ENCODE measurements at places on chromosomes 7 and 10. TPM values are rescaled to one million over a fixed set of nuclear protein-coding genes. Genes with fewer than 3 reads are reported as not detected.
A peak's percentile ranks its signal among the peaks of the same experiment; 100 is the strongest.

The VGF gene
- 1.6 TPM for total RNA-seq

- H3K27me3 ChIP-seq: no peaks in the 10 kb centered on the region
- peaks cover 5% of the 10 kb centered on the region for H3K36me3 ChIP-seq
- DNase-seq: no peak
- H3K27ac ChIP-seq: no peak overlapping the region
Observed at GRCh38 chr10:27535317-27535716, 31.2 kb downstream of the RAB18 start.

The SPDYE8 gene
- not detected for total RNA-seq

- no peaks in the 10 kb centered on the region for H3K4me1 ChIP-seq
- no peak for DNase-seq
- no peaks in the 10 kb centered on the region for H3K27me3 ChIP-seq
- H3K27ac ChIP-seq: no peak overlapping the region
- H3K36me3 ChIP-seq: no peaks in the 10 kb centered on the region
- no peak overlapping the region for H3K4me3 ChIP-seq
Observed at GRCh38 chr10:4257939-4258465, 473.0 kb upstream of the KLF6 start.

GRCh38 chr7:98784216-98784785, 85.5 kb downstream of the TMEM130 start:
- no peak for DNase-seq
- H3K27ac ChIP-seq: no peak overlapping the region
- H3K36me3 ChIP-seq: no peaks in the 10 kb centered on the region
- no peaks in the 10 kb centered on the region for H3K27me3 ChIP-seq
- H3K4me1 ChIP-seq: no peaks in the 10 kb centered on the region
- H3K4me3 ChIP-seq: no peak overlapping the region

- H3K36me3 ChIP-seq: no peaks in the 10 kb centered on the region
- no peak overlapping the region for H3K4me3 ChIP-seq
- no peaks in the 10 kb centered on the region for H3K4me1 ChIP-seq
- H3K27me3 ChIP-seq: no peaks in the 10 kb centered on the region
- DNase-seq: no peak
Observed at GRCh38 chr7:134873253-134873652, 93.8 kb downstream of the CALD1 start.

DNA sequence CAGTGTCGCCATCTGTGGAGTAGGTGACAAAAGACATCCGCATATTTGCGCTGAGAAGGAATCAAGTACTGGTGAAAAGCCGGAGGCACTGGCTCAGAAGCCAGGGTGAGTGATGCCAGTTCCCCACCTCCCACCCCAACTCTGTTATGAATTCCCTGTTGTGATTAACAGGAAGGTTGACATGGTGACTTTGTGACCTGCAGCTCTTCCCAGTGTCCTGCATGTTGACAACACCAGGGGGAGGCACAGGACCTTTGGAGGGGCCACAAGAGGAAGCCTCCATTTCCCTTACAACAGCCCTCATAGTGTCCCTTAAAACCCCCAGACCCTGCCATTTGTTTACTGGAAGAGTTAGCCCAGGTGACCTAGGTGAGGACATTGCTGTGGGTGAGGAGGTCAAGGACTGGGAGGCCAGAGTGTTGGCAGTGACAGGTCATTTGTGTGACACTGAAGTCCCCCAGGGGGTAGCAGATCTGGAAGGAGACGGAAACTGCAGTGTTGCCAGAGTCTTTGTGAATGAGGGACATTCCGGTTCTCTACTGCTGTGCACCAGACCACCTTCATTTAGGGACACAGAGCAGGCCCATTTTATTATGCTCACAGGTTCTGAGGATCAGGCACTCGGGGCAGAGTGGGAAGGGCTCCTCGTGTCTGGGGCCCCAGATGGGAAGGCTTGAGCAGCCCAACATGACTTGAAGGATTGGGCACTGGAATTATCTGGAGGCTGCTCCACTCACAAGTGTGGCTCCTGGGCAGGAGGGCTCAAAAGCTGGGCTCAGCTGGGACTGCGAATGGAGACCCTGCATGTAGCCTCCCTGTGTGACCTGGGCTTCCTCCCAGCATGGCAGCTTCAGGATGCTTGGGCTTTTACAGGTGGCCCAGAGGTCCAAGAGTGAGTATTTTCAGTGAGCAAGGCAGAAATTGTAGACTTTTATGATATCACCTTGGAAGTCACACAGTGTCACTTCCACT, 13.0 kb upstream of the ANTXRL start:
- no peak overlapping the region for H3K4me3 ChIP-seq
- H3K4me1 ChIP-seq: no peaks in the 10 kb centered on the region
- H3K36me3 ChIP-seq: no peaks in the 10 kb centered on the region
- DNase-seq: peak; percentile 42
- no peak overlapping the region for H3K27ac ChIP-seq
- peaks cover 6% of the 10 kb centered on the region for H3K27me3 ChIP-seq

The TNKS2 gene
- 53.4 TPM for total RNA-seq

The LRIT1 gene
- total RNA-seq: not detected

DNA sequence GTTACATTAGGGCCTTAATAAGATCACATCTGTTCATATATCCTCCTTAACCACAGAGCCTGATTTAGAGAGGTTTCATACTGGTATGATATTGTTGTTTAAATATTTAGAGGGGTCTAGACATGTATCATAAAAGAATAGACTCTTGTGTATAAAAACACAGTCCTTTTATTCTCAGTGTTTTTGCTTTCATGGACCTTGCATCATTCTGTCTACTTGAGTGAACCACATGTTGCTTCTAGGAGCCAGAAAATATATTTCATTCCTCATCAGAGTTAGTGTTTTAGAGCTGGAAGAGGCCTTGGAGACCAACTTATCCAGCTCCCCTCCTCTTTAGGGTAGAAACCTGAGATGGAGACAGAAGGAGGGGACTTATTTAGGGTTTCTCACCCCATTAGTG, 312.8 kb downstream of the LRMDA start:
- no peak overlapping the region for H3K4me3 ChIP-seq
- H3K36me3 ChIP-seq: no peaks in the 10 kb centered on the region
- H3K27ac ChIP-seq: no peak overlapping the region
- DNase-seq: no peak
- H3K27me3 ChIP-seq: no peaks in the 10 kb centered on the region

GRCh38 chr7:92708111-92709042, 118.2 kb upstream of the FAM133B start:
- H3K36me3 ChIP-seq: no peaks in the 10 kb centered on the region
- DNase-seq: no peak
- H3K4me3 ChIP-seq: no peak overlapping the region

DNA sequence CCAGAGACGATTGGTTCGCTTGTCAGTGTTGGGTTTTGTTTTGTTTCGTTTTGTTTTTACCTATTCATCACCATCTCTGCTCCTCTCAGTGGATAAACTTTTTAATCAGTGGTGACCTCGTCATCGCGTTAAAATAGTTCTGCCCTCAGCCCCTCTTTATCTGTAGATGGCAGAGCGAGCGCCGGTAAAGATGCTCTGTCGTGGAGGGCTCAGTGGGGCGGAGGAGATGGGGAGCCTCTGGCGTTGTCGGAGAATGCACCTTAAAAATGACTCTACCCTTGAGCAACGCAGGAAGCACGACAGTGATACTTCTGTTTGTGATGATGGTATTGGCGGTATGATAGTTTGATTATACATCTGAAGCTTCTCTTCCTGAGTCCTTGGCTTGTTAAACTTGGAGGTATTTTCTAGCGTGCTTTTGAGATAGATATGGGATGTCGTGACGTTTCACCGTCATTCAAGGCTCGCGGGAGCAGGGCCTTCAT, 554 bp downstream of the CSGALNACT2 start:
- H3K4me3 ChIP-seq: peak overlapping the region; percentile 67
- H3K36me3 ChIP-seq: no peaks in the 10 kb centered on the region
- no peaks in the 10 kb centered on the region for H3K27me3 ChIP-seq
- H3K4me1 ChIP-seq: peaks cover 8% of the 10 kb centered on the region
- H3K27ac ChIP-seq: no peak overlapping the region
- DNase-seq: no peak

- H3K36me3 ChIP-seq: no peaks in the 10 kb centered on the region
- no peak overlapping the region for H3K27ac ChIP-seq
- H3K4me1 ChIP-seq: no peaks in the 10 kb centered on the region
- no peaks in the 10 kb centered on the region for H3K27me3 ChIP-seq
- no peak for DNase-seq
- H3K4me3 ChIP-seq: no peak overlapping the region
Observed at GRCh38 chr7:139078399-139078798, 31.1 kb downstream of the ZC3HAV1 start.

DNA sequence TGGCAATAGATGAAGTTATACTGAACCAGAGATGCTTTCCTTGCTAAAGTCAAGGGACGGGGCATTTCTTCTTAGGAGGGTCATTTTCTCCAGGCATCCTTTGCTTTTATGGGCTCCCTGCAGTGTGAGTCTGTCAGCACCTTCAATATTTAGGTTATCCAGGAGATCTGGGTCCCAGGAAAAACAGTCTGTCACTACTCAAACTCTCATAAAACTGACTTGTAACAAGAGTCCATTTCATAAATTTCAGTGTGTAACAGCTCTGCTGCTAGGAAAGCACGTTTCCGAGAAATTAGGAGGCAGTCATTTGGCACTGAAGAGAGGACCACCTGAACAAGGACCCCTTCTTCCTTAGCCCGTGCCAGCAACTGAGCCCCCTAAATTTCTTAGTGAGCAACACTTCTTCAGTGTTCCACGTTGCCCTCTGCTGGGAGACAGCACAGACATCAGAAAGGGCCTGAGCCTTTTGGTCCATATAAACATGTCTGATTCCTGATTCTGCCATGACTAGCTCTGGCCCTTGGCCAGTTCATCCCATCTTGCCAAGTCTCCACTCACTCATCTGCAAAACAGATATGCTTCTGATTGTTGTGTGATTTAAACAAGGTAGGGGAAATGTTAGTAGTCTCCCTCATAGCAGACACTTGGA, 7.2 kb downstream of the GCC1 start:
- H3K36me3 ChIP-seq: no peaks in the 10 kb centered on the region
- no peaks in the 10 kb centered on the region for H3K4me1 ChIP-seq
- H3K27me3 ChIP-seq: no peaks in the 10 kb centered on the region
- no peak overlapping the region for H3K27ac ChIP-seq

All from neural progenitor cell (in vitro differentiated cells).